Vagina (tissue), 2 donors: ENCODE measurements at places on chromosomes 13 and 19. TPM values are rescaled to one million over a fixed set of nuclear protein-coding genes. Genes with fewer than 3 reads are reported as not detected.

FXYD1 gene
- 135 TPM for total RNA-seq

STAP2 gene
- 29.2 TPM for total RNA-seq

ZNF578 gene
- 2.5 TPM for total RNA-seq

TMEM38A gene
- total RNA-seq, result 4.7 TPM

DNA sequence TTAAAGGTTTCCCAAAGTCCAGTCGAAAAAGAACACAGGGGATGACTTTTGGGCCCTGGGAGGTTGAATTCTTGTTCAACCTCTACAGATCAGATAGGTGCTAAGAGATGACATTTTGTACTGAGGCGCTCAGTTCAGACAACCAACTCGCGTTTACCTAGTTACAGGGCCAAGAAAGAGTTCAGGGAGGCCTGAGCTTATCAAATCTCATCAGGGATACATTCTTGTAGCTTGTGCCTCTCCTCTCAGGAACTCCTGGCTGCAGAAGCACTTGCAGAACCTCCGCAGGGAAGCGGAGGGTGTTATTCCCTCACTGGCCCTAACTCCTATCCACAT, 825 bp downstream of the ZNF776 start:
- peaks cover 12% of the 10 kb centered on the region for H3K4me1 ChIP-seq
- H3K36me3 ChIP-seq, result no peaks in the 10 kb centered on the region
- no peaks in the 10 kb centered on the region for H3K27me3 ChIP-seq
- peak overlapping the region; percentile 91 for H3K4me3 ChIP-seq
- no peak overlapping the region for H3K27ac ChIP-seq
- DNase-seq, result no peak
